Natural killer cell treated with Interleukin-12 subunit alpha and Interleukin-12 subunit beta and Interleukin-15 and Interleukin-18, amount 100 ng/mL, for 72 hours (primary cell): ENCODE measurements at places on chromosomes 12 and 14. TPM values are rescaled to one million over a fixed set of nuclear protein-coding genes. Genes with fewer than 3 reads are reported as not detected.

DNA sequence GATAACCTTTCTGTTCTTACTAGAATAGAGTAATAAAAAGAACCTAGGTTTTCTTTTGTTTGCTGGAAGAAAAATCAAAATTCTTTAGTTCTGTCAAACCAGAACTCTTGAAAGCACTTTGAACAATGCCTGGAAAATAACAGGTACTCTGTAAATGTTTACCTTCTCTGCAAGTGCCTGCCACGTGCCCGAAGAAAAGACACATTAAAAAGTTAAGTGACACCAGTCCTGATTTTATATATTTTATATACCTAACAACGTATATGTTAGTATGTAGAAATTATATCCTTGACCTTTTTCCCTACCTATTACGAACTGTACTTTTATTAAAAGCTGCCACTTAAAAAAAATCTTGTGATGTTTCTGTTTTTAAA is 976 bp downstream of the THAP2 start:
- peaks cover 22% of the 10 kb centered on the region for H3K4me1 ChIP-seq
- H3K4me3 ChIP-seq: peak overlapping the region; percentile 98

The KRT79 gene
- total RNA-seq: not detected

The NINJ2 gene
- 15.3 TPM for total RNA-seq

DNA sequence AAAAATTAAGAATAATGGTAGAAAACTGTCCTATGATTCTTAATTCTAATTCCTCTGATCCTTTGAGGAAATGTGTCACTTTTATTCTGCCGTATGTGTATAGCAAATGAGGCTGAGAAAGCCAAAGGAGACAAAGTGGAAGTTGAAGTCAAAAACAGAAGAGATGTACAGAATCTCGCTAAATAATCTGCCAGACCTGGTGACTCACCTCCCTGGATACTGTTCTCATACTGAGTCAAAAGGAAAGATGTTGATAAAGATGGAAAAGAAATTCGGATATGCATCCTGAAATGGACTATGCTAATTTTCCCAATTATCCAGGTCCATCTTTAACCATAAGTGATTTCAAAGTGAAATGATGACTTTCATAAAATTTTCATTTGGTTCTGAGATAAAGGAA is 92.5 kb downstream of the DUSP6 start:
- no peak overlapping the region for H3K4me3 ChIP-seq
- no peak overlapping the region for H3K27ac ChIP-seq
- H3K36me3 ChIP-seq: peaks cover 3% of the 10 kb centered on the region
- peaks cover 8% of the 10 kb centered on the region for H3K4me1 ChIP-seq

- no peak overlapping the region for H3K27ac ChIP-seq
- H3K36me3 ChIP-seq: no peaks in the 10 kb centered on the region
- no peak for DNase-seq
- H3K4me3 ChIP-seq: no peak overlapping the region
- peaks cover 53% of the 10 kb centered on the region for H3K27me3 ChIP-seq
These were observed 3.1 kb downstream of the CCDC177 start for GRCh38 chr14:69571449-69572029.
